ENCODE measurements at places on chromosomes 13 and 19.

- no peak for DNase-seq
These were observed 208.3 kb upstream of the NBEA start for GRCh38 chr13:34733721-34734120.

DNA sequence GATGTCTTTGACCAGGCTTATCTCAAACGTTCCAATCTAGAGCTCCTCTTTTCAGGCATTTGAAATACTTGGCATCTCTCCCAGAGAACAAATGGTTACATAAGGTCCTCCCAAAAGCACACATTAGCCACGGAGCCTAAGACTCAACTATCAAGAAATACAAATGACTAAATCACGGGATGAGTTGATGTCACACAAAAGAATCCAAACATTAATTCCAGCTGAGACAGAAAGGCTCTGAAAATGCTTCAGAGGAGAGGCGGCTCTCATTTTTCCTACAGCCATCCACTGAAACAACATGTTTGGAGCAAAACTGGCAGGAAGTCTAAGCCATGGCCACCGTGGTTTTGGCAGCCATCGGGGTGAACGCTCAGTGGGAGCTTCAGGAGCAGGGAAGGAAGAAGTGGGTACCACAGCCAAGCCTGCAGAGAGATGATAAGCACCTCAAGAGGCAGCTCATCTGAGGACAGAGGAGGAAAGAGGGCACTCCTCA is 122.5 kb downstream of the STK24 start:
- peak; percentile 56 for DNase-seq

- DNase-seq, result no peak
These were observed 16.6 kb downstream of the CKM start for GRCh38 chr19:45306040-45306439.

- no peak for DNase-seq
These were observed 58.0 kb downstream of the MAP4K1 start for GRCh38 chr19:38559428-38560401.

DNA sequence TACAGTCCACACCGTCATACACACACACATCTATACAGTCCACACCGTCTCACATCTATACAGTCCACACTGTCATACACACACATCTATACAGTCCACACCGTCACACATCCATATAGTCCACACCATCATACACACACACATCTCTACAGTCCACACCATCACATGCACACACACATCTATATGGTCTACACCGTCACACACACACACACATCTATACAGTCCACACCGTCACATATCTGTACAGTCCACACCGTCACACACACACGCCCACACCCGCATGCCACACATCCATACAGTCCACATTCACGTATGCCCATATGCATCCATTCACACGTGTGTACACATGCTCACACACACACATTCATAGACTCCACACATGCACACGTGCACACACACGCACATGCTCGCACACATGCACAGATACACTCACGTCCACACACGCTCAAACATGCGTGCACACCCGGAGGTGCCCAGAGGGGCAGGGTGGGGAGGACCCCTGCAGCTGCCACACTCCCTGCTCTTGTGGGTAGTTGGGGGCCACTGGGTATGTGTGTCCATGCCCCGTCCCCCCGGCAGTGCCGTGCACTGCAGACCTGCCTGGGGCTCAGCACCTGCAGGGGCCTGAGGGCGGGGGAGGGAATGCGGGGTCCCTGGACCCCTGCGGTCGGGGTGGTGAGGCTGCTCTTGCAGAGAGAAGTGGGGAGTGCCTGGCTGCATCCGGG is 29.2 kb downstream of the PIAS4 start:
- no peak for DNase-seq

- peak; percentile 77 for DNase-seq
These were observed 16.1 kb upstream of the MADCAM1 start for GRCh38 chr19:480016-480855.

DNA sequence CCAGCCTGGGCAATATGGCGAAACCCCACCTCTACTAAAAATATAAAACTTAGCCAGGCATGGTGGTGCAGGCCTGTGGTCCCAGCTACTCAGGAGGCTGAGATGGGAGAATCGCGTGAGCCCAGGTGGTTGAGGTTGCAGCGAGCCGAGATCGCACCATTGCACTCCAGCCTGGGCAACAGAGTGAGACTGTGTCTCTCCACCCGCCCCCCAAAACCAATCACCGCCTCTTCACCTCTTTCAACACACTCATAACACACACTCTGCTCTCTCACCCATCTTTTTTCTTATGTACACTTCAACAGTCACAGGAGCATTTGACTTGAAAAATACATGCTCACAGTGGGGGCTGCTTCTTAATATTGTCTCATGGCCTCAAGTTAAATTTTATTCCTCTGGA is 76.8 kb downstream of the ESD start:
- no peak for DNase-seq

- DNase-seq, result no peak
These were observed 99.5 kb downstream of the ERCC5 start for GRCh38 chr13:102945324-102945815.

- peak; percentile 45 for DNase-seq
These were observed 52.8 kb downstream of the RUBCNL start for GRCh38 chr13:46334035-46334822.

- peak; percentile 61 for DNase-seq
These were observed 11.9 kb upstream of the ZNF57 start for GRCh38 chr19:2888731-2889224.

GRCh38 chr19:49017041-49017665 is at the start of gene LHB:
LHB (minus strand) TSS chr19:49017091; CDS start chr19:49017081, 10 bp downstream.
- no peak for DNase-seq

DNA sequence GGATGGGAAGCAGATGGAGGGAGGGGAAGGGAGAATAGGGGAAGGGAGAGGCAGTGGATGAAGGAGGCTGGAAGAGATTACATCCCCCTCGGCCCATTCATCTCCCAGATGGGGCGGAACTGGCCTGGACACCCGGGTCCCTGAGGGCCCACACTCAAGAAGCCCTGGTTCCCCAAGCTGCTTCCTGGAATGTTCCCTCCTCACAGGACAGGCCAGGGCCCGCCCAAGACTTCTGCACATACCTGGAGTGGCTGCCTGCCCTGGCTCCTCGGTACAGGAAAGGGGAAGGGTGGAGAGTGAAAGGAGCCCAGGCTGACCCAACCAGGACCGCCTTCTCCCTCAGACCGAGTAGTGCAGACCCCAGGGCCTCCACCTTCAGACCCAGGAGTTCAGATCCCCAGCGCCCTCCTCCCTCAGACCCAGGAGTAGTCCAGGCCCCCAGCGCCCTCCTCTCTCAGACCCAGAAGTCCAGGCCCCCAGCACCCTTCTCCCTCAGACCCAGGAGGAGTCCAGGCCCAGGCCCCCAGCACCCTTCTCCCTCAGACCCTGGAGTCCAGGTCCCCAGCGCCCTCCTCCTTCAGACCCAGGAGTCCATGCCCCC is 489 bp downstream of the NTF4 start:
- no peak for DNase-seq

DNA sequence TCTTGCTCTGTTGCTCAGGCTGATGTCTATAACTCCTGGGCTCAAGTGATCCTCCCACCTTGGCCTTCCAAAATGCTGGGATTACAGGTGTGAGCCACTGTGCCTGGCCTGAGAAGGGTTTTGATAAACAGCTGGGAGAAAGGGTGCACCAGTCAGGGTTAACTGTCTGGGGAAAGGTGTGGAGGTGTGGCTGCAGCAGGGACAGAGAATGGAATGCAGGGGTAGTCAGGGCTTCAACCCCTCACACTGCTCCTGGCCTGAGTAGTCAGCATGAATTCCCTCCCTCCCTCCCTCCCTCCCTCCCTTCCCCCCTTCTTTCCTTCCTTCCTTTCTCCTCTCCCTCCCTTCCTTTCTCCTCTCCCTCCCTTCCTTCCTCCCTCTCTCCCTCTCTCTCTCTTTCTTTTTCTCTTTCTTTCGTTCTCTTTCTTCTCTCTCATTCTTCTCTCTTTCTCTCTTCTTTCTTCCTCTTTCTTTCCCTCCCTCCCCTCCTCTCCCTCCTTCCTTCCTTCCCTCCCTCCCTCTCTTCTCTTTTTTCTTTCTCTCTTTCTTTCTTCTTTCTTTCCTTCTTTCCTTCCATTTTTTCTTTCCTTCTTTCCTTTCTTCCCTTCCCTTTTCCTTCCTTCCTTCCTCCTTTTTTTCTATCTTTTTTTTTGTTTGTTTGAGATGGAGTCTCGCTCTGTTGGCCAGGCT is 16.0 kb downstream of the MYO1F start:
- no peak for DNase-seq

- DNase-seq, result no peak
These were observed 1070.6 kb downstream of the PCDH9 start for GRCh38 chr13:66159511-66159910.
